T-cell (primary cell): ENCODE measurements at places on chromosomes 16 and 17.
A peak's percentile ranks its signal among the peaks of the same experiment; 100 is the strongest.

- DNase-seq, result no peak
Observed at GRCh38 chr17:65228287-65228686, 91.1 kb downstream of the RGS9 start.

DNA sequence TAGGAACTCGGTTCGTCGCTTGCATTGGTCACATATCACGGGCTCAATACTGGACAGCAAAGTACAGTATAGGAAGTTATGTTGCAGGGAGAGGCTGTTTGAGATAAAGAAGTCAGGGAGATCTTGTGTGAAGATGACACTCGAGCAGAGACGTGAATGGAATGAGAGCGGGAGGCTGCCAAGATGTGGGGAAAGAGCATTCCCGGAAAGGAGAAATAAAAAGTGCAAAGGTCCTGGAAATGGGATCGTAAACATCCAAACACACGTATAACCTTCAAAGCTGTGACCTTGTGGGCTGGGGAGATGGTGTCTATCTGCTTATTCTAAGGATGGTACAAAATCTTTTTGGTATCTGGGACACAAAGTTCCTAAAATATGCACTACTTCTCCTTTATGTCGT is 43.0 kb upstream of the MYOCD start:
- no peak for DNase-seq

GRCh38 chr17:81412490-81413093 is 17.3 kb downstream of the BAHCC1 start:
- peak; percentile 52 for DNase-seq

DNA sequence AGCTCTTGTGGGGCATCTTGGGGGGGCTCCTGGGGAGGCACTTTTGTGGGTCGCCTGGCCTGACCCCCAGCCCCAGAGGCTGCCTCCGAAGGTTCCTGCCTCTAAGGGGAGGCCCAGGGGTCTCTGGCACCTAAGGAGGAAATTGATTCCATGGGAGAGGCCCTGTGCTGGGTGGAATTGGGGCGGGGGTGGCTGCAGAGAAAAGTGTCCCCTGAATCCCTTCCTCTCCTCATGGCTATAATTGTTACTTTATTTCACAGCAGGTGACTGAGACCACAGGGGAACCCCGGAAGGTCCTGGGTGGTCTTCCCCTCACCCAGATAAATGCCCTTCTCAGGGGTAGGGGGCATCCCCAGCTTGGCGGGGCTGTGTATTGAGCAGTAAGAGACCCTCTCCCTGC is 3.1 kb downstream of the GLIS2 start:
- DNase-seq, result no peak

DNA sequence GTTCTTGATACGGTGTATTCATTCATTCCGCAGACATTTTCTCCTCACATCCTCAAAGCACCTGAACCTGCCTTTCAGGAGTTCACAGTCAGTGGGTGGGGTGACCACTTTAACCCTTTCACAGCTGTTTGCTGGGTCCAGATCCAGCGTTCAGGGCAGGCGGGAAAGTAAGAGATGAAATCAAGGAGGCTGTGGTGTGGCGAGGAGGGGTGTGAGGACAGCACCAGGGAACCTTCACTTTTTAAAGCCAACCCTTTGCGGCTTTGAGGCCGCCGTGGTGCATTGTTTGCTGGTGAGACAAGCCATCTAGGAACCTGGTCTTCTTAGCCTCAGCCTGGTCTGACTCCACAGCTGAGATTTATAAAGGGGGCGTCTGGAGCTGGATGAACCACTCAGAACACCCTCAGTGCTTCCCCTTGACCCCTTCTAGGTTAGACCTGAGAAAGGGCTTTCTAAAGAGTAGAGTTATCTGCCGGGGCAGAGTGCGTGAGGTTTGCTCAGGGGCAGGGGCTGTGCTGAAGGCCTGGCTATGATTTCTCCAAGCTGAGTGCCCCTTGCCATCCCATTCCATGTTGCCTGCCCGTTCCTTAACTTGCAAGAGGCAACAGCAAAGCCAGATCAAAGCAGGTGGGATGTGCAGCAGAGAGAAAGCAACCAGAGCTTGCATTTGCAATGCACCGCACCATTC is 933 bp downstream of the CCR7 start:
- no peak for DNase-seq

- DNase-seq, result no peak
Observed at GRCh38 chr17:78798695-78799559, 16.9 kb upstream of the CYTH1 start.
